ENCODE measurements at places on chromosomes 1 and 21.
A peak's percentile ranks its signal among the peaks of the same experiment; 100 is the strongest.

DNA sequence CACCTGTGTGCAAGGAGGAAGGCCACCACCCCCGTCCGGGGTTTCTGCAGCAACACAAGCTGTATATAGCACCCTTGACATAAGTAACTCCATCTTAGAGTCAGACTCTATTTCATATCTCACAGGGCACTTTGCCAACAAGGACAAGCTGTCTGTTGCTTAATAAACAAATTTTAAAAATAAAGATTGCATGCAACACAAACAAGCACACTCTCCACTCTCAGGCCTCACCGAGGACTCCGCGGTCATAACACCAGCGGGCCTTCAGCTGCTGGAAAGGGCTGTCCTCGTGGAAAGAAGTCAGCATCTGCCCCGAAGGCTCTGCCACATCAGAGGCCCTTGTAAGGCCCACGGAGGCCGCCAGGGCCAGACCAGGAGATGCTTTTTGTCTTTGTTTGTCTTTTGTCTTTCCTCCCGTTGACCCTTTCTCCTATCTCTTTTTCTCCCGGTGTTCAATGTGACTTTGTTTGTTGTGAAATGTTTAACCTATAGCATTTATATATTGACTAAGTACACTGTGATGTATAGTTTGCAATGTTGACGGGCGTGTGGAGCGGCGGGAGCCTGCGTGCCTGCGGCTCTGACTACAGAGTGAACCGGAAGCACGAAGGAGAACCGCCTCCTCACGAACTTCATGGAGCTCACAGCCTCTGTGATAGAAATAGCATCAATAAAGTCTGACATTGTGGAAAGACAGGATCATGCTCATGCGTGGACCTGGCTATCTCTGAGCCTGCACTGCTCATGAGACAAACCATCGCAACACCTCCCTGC, 24.1 kb downstream of the MEGF6 start:
- no peak for DNase-seq
- H3K36me3 ChIP-seq = no peaks in the 10 kb centered on the region
- no peak overlapping the region for H3K4me3 ChIP-seq
- H3K4me1 ChIP-seq = no peaks in the 10 kb centered on the region
- no peak overlapping the region for H3K27ac ChIP-seq

- no peaks in the 10 kb centered on the region for H3K4me1 ChIP-seq
- H3K27me3 ChIP-seq = no peaks in the 10 kb centered on the region
- no peak for DNase-seq
- H3K27ac ChIP-seq = no peak overlapping the region
- H3K36me3 ChIP-seq = no peaks in the 10 kb centered on the region
- no peak overlapping the region for H3K4me3 ChIP-seq
Measured at GRCh38 chr1:175132436-175132835, 60.1 kb downstream of the KIAA0040 start.

DNA sequence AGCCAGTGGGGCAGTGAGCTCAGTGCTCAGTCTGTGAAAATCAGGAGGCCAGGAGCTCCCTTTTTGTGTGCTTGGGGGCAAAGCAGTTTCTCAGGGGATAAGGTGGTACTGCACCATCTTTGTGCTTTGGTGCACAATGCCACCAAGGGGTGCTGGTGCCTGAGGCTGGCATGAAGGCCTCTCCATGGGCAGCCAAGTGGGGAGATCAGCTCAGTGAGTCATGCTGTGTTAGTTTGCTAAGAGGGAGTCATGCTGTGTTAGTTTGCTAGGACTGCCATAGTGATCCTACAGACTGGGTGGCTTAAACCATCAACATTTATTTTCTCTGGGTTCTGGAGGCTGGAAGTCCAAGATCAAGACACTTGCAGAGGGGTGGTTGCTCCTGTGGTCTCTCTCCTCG, 428.1 kb downstream of the PRDM2 start:
- H3K4me3 ChIP-seq = no peak overlapping the region
- no peaks in the 10 kb centered on the region for H3K4me1 ChIP-seq

GRCh38 chr1:2786329-2787162, 14.9 kb downstream of the TTC34 start:
- H3K4me1 ChIP-seq = no peaks in the 10 kb centered on the region
- no peaks in the 10 kb centered on the region for H3K36me3 ChIP-seq
- H3K27ac ChIP-seq = no peak overlapping the region
- peaks cover 5% of the 10 kb centered on the region for H3K27me3 ChIP-seq

DNA sequence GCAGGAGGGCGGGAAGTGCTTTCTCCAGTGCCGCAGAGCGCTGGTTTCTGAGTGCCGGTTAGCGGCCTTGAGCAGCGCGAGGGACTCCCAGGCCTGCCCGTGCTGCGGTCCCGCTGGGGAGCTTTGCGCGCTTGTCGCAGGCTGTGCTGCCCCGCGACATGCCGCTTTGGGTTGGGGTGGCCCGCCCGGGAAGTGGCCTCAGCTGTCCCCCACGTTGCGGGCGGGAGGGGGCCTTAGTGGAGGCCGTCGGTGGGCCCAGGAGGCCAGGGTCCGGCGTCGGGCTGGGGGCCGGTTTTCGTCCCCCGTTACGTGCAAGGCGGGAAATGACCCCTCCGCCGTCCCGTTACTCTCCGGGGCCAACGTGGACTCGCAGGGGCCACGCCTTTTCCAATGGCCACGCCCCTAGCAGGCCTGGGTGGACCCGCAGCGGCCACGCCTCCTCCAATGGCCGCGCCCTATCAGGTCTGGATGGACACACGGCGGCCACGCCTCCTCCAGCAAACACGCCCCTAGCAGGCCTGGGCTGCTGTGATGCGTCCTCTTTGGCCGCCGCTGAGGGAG, 977 bp upstream of the C1orf174 start:
- no peaks in the 10 kb centered on the region for H3K27me3 ChIP-seq
- peak overlapping the region; percentile 81 for H3K27ac ChIP-seq
- DNase-seq = peak; percentile 70
- peaks cover 52% of the 10 kb centered on the region for H3K4me1 ChIP-seq
- no peaks in the 10 kb centered on the region for H3K36me3 ChIP-seq

All from CD4-positive, alpha-beta memory T cell (primary cell).